ENCODE measurements at places on chromosomes 1 and 21. TPM values are rescaled to one million over a fixed set of nuclear protein-coding genes. Genes with fewer than 3 reads are reported as not detected.

Gene ZYG11A
- 0.84 TPM for polyA plus RNA-seq

Gene CDC7
- 1.4 TPM for polyA plus RNA-seq

Gene ITPKB
- 20.2 TPM for polyA plus RNA-seq

Gene HJV
- polyA plus RNA-seq, result 1.3 TPM

Gene C1orf185
- polyA plus RNA-seq, result not detected

Gene RYR2
- polyA plus RNA-seq, result 0.28 TPM

Gene ERG
- polyA plus RNA-seq, result 6.6 TPM

Gene VPS45
- 33.1 TPM for polyA plus RNA-seq

Gene IGSF3
- polyA plus RNA-seq, result 12.0 TPM

Gene SYCP1
- not detected for polyA plus RNA-seq

Gene TSPAN2
- polyA plus RNA-seq, result 14.6 TPM

Gene PCBP3
- 2.3 TPM for polyA plus RNA-seq

Gene FAM177B
- not detected for polyA plus RNA-seq

Gene FCRL5
- not detected for polyA plus RNA-seq

Gene S100A7A
- polyA plus RNA-seq, result not detected

Gene LCE5A
- not detected for polyA plus RNA-seq

Gene TMEM240
- 1.7 TPM for polyA plus RNA-seq

Gene ANKRD45
- polyA plus RNA-seq, result 1.2 TPM

Gene C1QB
- polyA plus RNA-seq, result 95.1 TPM

Gene CLCA4
- not detected for polyA plus RNA-seq

Gene LY9
- 0.41 TPM for polyA plus RNA-seq

Gene TMEM9
- 166 TPM for polyA plus RNA-seq

Gene CD1E
- not detected for polyA plus RNA-seq

Gene TRIM17
- polyA plus RNA-seq, result 1.3 TPM

Gene COL9A2
- 16.6 TPM for polyA plus RNA-seq

Gene CEP170
- 6.8 TPM for polyA plus RNA-seq

Gene SYNC
- 1.4 TPM for polyA plus RNA-seq

Measured in kidney (tissue), 22 donors.